ENCODE measurements at places on chromosomes 7 and 10.
A peak's percentile ranks its signal among the peaks of the same experiment; 100 is the strongest.

- no peak for DNase-seq
Observed at GRCh38 chr10:57905861-57906260, 361.8 kb downstream of the IPMK start.

DNA sequence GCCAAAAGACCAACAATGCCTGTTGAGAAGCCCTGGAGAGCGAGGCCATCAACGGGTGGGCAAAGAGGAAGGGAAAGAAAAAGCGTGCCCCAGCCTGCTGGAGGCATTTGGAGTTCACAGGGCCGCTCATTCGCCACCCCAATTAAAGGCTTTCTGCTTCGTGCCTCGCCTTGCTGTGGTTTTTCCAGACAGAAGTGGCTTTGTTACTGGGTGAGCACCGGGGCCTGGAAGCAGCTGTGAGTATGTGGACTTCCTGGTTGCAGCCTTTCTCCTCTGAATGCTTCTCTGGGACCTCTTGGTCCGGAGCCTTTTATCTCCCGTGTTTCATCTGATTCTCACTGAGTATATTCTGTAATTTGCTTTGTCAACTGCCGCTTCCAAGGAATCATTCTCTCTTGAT, 118.1 kb upstream of the EGR2 start:
- no peak for DNase-seq

DNA sequence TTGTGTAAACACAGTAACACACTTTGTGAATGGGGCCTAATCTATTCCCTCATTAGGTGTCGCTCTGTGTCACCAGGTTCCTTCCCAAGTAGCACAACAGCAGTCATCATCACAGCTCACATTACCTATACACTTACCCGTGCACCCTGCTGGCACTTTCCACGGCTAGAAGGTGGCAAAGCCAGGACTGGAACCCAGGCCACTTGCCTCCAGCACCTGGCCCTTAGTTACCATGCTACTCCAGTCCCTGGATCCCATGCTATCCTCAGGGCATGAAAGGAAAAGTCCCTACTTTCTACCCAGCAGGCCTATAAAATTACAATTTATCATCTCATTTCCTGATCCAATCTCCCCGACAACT, 18.4 kb downstream of the SMURF1 start:
- DNase-seq: no peak

GRCh38 chr10:95172851-95173250, 21.2 kb upstream of the ACSM6 start:
- DNase-seq: no peak

GRCh38 chr7:122790132-122790531, 87.4 kb upstream of the RNF148 start:
- no peak for DNase-seq

DNA sequence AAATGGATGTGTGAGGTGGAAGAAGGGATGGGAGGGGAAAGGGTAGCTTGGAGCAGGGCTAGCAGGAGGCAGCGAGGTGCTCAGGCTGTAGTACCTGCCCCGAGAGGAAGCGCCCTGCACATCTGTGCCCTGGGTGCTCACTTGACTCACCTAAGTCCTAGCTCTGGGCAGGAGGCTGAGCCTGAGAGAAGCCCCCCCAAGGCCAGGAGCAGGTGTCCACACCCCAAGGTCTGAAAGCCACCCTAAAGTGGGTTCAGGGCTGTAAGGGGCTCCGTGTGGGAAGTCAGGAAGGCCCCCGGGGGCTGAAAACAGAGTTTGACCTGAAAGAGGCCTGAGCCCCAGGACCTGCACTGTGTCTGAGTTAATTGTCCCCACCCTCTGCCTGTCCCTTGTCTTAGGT, 95.8 kb upstream of the PODXL start:
- DNase-seq: no peak

GRCh38 chr10:101000915-101001658, 1.5 kb downstream of the LZTS2 start:
- DNase-seq: no peak

DNA sequence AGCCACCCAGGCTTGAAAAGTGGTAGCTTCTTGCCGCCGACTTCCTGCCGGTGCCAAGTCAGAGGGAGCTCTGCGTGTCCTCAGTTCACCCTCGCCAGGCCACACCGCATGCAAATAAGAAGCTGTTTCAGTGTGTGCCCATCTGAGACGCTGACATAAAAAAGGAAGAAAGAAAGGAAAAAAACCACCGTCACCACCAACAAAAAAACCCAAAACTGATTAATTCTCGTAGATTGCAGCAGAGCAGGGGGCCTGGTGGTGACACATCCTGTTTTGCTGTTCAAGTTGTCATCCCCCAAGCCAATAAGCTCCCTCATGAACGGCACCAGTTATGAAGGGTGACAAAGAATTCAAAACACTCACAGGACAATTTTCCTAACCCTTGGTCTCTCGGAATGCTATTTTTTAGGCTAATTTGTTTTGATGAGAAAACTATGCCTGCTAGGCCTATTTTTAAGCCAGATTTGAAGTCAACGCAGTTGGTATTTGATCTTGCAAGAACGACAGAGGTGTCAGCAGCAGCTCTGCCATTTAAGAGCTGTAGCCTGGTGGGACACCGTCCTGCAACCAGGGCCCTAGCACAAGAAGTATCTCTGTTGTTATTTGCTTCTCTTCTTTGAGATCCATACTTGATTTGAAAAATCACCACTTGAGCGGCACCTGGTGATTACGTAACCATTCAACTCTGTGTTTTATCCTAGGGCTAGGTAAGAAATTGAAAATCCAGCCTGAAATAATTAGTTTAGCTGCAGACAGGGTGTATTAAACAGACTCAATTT, 145.6 kb downstream of the PFKFB3 start:
- DNase-seq: peak; percentile 98

DNA sequence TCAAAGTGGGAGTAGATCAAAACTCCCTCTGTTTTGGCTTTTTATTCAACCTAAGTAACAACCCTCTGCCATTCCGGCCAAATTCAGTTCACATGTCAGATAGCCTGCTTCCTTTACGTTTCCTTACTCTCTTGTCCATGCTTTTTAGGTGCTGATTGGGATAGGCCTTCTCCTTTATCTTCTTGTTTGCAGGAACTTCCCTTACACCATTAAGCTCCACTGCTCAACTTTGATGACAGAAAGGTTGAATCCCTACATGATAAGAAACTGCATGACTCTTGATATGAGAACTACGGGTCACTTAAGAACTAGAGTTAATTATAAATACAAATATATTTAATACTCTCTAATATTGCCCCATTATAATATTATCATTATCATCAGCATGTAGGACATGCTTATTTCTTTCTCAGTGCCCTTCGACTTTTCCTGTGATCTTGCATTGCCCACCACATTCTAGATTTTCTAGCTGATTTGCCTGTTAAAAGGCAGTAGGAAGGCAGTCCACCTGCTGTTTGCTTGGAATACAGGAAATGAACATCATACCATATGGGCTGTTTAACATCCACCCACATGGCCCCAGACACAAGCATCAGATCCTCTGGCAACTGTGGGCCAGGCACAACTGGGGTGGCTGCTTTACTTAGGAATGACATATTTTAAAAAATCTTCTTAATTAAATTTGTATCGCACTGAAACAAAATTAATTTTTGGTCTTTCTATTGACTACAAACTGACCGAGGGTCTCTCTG, 59.7 kb upstream of the CCDC6 start:
- DNase-seq: no peak

DNA sequence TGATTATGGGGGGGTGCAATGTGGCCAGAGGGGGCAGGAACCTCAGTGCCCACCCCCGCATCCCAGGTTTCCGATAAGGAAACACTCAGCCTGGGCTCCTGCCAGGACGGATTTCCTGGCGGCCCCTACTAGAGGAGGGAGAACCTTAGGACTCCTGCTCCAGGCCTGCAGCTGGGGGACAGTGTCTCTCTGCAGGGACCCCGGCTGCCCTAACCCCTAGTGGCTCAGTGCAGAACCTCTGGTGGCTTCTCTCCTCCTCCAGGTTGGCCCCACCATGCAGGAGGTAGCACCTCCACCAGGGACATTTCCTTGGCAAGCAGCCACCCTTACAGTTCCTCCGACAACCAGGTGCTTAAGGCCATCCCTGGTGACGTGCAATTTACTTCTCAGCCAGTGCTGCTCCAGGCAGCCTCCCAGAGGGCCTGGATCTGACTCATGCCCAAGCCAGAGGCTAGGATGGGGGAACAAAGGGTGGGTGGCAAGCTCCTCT, 31.9 kb downstream of the SH2B2 start:
- DNase-seq: peak; percentile 59

GRCh38 chr7:101615446-101615845, 13.7 kb downstream of the MYL10 start:
- no peak for DNase-seq

DNA sequence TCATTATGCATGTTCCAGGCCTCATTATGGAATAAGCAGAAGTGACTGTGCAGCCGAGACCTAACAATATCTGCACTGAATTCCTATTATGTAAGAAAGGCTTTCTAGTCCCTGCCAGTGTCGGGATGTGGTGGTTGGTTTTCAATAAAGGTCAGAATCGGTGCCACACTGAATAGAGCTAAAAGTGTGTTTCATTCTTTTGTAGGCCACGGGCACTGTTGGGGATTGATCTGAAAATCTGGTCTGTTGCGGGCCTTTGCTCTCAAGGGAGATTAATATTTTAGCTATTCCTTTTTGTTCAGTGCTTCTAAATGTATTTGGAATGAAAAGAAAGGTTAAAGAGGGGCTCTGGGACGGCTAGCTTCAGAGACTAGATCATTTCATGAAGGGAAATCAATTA, 559.4 kb upstream of the GALNT17 start:
- no peak for DNase-seq

DNA sequence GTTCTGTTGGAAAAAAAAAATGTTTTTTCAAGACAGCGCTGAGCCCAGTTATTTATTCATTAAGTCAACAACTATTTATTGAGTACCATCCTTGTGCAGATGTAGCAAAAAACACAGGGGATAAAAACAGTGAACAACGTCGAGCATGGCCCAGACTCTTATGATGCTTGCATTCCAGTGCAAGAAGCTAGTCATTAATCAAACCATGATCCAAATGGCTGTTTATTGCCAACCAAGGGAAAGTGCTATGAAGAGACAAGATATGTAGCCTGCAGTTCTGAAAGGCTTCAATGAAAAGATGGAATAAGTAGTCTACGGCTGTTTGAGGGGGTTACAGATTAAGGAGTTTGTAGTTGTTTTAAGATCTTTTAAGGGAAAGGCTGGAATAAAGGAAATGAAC, 262.3 kb downstream of the NEBL start:
- no peak for DNase-seq

- no peak for DNase-seq
Observed at GRCh38 chr10:22737587-22737986, 23.2 kb upstream of the PIP4K2A start.

GRCh38 chr10:112580267-112580666, 133.3 kb downstream of the VTI1A start:
- no peak for DNase-seq

- no peak for DNase-seq
Observed at GRCh38 chr10:48938990-48939536, 577 bp downstream of the LRRC18 start.

DNA sequence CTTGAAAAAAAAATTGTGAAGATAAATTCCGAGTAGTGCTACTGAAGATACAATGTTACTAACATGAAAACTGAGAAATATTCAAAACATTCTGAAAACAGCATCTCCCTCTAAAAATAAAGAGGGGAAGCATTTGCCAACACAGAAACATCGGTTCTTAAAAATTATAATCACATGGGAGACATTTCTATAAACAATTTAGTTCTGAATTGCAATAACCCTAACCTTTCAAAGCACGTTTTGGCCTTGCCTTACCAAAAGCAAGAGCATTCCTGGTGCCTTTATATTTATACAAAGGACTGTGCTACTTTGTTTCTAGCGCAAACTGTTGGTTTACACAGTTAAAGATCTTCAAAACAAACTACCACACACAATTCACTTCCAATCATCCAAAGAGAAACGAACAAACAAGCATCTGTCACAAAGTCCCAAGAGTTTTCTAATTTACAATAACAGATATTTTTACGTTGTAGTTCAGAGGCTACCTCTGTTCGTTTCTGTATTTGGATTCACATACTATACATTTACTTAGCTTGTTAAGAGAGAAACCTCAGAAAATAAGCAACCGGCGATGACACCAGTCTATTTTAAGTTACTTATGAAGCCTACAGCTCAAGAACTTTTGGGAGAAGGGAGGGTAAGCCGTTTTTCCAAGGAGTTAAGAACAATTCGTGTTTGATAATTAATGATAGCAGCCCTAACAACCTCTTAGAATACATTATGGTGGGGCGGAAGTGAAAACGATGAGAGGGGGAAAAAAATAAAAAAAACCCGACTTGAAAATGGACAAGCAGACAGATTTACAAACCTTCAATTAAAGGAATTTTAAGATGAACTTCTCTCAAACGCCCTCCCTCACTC, 1.3 kb downstream of the ABI1 start:
- no peak for DNase-seq

DNA sequence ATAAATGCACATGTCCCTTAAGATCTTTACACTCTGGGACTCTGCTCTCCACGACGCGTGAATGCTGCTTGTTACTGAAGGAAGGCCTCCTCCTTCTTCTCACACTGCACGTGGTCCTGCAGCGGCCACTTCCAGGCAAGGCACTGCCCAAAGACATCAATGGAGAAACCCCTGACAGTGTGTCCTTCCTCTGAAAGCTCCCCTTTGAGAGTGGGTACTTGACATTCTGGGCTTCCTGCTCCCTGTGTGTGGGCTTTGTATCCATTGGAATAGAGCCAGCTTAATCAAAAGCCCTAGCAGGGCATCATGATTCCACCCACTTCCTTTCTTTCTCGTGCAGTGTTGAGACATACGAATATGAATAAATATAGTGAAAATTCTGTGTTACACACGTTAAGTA, 69.7 kb upstream of the STK17A start:
- DNase-seq: no peak

DNA sequence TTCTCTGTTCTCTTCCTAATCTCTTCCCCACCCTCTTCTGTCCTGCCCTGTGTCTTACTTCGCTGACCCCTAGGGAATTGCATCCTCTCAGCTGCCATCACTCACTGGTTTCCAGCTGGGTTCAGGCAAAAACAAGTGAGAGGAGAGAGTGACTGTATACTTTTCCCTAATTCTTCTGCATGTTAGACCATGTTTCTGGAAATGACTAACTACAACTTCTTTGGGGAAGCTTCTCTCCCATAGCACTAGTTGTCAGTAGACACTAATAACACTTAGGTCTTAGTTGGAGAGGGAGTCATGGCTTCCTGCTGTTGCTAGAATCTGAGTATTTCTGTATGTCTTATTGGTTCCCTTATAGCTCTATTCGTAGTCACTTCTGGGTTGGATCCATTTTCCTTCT, 299.0 kb upstream of the FZD1 start:
- no peak for DNase-seq

- DNase-seq: no peak
Observed at GRCh38 chr10:48511066-48511874, 93.6 kb downstream of the ARHGAP22 start.

GRCh38 chr7:151623766-151624165, 104.1 kb upstream of the RHEB start:
- no peak for DNase-seq

DNA sequence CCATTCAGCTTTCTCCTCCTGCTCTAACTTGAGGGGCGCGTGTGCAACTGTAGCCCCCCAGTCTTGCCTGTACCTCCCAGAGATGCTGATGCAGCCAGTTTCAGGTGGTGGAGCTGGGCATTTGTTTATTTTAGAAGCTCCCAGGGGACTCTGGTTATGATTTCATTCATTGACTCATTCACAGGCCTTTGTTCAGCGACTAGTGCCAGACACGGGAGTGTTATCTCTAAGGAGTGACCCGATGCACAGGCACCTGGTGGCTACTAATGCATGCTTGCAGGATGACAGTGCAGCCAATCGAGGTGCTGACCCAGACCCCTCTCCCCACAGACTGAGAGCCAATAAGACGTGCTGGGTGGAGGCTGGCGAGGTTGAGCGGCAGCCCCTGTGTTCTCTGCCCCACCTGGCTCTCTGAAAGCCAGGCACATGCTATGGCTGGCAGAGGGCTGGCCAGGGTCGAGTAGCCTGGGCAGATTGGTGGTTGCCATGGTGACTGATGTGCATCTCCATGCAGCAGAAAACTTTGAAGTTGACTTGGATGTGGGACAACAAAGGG, 19.7 kb upstream of the SLC18A2 start:
- DNase-seq: no peak
